AG20443 (cell line): ENCODE measurements at places on chromosomes 4 and X.

- DNase-seq: no peak
These were observed 67.4 kb downstream of the MANBA start for GRCh38 chr4:102693262-102693850.

DNA sequence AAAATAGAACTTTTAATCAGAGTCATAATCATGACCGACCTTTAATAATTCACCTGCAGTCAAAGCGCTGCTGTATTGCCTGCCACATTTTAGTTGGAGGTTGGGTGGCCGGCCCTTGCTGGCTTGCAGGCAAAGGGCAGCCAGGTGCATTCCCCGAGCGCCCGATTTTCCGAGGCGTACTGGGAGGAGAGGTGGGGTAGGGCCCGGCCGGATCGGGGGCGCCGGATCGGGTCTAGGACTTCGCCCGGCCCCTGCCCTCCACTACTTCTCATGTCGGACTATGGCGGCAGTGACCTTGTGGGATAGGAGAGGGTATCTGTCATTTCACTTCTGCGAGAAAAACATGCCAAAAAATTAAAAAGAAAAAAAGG lies 2.5 kb upstream of the RS1 start:
- DNase-seq: peak; percentile 11

DNA sequence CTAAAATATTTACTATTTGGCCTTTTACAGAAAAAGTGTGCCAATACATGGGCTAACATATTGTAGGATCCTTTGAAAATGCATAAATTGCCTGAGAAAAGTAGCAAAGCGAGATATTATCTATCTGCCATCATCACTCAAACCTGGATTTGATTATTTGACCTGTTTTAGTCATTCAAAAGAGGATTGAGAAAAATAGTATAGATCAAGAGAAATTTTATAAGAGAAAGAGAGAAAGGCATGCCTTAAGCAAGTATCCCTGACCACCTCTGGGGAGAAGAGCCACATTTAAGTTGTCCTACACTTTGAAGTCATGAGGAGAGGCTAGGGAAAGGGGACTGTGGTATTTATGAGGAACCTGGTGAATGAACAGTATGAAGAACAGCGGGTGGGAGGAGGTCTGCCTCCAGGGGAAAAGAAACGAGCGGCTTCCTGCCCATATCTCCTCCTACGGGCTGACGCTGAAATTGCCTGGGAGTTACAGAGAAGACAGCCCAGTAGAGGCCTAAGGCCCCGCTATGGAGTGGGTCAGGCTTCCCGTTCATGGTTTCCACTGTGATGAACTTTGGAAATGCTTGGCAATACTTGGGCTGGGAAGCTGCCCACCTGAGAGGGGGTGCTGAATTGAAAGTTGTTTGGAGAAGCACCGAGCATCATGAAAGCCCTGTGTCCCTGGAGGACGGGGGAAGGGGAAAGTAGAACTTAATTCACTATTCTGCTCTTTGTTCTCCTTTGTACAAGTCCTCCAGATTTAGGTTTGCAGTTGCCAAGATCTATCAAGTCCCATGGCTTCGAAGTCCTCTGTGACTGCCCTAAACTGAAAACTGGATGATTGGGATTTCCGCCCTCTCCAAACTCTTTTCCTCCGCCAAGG lies 106.9 kb upstream of the ACSL4 start:
- DNase-seq: peak; percentile 38

DNA sequence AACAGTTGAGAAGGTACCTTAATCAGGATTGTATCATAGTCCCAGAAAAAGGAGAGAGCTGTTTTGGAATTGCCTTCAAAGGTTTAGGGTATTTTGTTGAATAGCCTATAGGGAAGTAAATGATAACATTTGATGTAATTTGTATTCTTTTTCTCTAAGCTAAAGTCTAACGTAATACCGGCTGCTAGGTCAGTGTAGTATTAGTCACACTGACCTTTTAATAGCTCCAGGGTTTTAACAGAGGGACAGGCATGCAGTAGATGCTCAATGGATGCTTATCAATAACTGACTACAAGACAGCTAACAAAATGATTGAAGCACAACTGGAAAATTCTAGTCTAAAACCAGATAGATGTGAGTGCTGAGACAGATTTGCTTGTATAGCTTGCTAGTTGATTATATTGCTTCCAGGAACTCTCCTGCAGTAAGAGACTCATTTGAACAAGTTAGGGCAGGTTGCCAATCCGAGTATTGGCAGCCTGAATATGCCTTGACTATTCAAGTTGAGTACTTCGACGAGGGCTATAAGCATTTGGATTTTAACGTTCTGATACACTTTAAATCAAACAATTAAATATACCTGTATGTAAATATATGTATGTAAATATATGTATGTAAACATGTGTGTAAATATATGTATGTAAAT lies 16.5 kb upstream of the PNPLA4 start:
- DNase-seq: no peak

GRCh38 chr4:82331814-82332213 lies 42.0 kb downstream of the HNRNPD start:
- DNase-seq: no peak
